ENCODE measurements at places on chromosomes 4 and X.

GRCh38 chr4:134388351-134388750, 186.8 kb upstream of the PABPC4L start:
- DNase-seq: no peak

DNA sequence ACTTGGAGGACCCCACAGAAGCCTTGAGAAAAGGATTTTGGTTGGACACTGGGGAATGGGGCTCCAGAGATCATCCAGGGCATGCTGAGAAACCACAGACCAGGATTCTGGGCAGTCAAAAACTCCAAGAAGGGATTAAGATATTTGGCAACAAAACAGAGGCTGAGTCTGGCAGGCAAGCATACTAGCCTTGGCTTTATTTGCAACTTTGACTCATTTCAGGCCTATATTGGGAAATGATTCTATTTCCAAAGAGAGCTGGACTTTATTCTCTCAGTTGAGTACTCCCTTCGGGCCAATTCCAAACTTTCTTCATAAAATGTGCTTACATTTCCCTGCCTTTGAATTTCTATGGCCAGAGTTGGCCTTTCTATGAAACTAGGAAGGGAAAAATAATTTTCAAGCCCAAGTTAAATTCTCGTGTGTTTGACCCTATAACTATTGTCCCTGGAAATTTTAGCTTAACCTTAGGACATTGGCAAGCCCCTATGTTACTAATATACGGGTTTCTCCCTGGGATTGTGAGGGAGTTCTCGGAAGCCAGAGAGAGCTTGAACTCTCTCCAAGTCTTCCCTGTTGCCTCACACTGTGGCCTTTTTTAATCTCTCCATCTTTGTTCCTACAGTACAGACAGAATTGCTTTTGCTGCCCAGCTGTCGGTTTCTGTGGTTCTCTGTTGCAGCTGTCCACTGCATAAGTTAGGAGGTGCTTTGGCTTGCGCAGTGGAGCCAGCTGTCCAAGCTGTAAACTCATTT, 112.6 kb upstream of the FAM9A start:
- no peak for DNase-seq

GRCh38 chrX:97636473-97637140, 752.9 kb downstream of the RPA4 start:
- no peak for DNase-seq

- no peak for DNase-seq
These were observed 17.3 kb downstream of the HTRA3 start for GRCh38 chr4:8286719-8287342.

- no peak for DNase-seq
These were observed 31.7 kb upstream of the AREG start for GRCh38 chr4:74413265-74413664.

DNA sequence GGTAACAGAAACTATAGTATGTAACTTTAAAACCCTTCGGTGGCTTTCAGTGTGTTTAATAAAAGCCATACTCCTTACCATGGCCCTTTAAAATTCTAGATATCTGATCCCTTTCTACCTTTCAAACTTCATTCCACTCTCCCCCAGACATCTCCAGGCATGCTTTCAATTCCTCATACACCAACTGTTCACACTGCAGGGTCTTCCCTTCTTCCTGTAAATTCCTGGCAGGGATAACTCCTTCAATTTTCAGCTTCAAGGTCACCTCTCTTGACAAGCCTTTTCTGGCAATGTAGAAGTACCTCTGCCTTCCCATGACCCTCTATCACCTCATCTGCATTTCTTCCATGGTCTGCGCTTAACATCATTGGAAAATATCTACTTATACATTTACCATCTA, 60.8 kb downstream of the WDFY3 start:
- DNase-seq: no peak

- DNase-seq: no peak
These were observed 47.1 kb downstream of the KLF3 start for GRCh38 chr4:38711066-38711465.

DNA sequence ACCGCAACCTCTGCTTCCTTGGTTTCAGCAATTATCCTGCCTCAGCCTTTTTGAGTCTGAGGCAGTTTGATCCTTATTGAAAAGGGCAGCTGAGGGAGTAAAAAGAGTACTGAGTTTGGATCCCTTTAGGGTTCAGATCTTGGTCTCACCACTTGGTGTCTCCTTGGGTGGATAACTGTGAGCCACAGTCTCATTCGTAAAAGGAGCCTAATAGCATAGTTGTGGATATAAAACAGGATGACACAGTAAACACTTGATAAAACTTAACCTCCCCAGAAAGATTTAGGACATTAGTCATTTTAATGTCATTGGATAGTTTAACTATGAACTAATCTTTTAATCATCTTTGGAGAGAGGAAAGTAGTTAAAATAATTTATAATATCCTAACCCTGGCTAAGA, 173.0 kb downstream of the ANK2 start:
- no peak for DNase-seq

DNA sequence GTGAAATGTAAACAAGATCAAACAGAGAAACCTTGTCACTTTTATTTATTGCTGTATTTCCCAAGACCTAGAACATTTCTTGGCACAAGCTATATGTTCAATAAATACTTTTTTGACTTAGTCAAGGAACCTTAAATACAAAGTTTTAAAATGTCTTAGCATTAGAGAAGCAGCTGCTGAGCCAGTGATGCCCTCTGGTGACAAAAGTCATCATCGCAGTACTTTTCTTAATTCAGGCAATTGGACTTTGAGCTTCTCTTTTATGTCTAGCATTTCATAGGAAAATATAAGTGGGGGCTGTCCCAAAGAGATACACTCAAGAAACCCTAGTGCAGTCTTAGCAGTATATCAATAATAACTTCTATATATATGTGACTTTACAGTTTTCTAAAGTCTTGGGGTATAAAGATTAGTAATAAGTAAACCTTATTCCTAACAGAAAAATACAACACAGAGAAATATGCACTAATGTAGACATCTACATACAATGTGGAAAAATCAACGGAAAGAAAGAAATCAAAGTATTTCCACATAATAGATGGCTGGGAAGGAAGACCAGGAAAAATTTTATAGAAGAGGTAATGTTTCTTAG, 118.4 kb downstream of the DTHD1 start:
- no peak for DNase-seq
